ENCODE measurements at places on chromosomes 4 and X. TPM values are rescaled to one million over a fixed set of nuclear protein-coding genes. Genes with fewer than 3 reads are reported as not detected.

SLC49A3 gene
- 21.1 TPM for total RNA-seq

- DNase-seq, result no peak
Observed at GRCh38 chrX:98931216-98931615, 1478.9 kb downstream of the PCDH19 start.

DNA sequence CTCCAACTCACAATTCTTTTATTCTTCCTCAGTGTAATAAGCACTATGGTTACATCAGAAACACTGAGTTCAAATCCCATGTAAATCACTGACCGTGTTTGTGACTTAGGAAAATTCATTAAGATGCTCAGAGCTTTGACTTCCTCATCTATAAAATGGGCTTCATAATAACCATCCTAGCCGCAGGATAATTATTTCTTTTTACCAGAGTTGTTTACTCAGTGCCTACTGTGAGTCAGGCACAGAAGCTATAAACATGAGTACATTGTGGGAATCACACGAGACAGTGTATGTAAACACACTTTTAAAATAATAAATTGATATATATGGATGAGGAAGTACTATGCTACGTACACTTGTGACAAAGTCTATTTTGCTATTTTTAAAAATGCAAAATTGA lies 296.3 kb upstream of the TENM3 start:
- DNase-seq, result no peak

DNA sequence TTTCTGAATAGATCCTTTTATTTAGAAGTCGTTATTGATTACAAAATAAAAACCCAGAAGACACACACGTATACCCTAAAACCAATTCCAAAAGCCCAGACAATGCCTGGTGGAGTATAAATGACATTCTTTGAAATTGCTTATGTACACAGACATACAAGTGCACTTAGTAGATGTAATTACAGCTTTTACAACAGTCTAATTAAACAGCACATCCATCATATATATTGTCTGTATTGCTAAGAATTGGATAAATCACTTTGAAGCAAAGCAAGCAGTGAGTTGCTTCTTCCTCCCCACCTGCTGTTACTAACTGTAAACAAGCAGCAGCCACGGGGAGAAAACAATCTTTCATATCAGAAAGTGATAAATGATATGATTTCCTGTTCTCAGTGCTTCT lies 645.7 kb downstream of the TLL1 start:
- no peak for DNase-seq

GRCh38 chrX:31147175-31147574 lies 75.3 kb upstream of the FTHL17 start:
- no peak for DNase-seq

GRCh38 chrX:40651620-40652223 lies 4.4 kb upstream of the CXorf38 start:
- no peak for DNase-seq

DNA sequence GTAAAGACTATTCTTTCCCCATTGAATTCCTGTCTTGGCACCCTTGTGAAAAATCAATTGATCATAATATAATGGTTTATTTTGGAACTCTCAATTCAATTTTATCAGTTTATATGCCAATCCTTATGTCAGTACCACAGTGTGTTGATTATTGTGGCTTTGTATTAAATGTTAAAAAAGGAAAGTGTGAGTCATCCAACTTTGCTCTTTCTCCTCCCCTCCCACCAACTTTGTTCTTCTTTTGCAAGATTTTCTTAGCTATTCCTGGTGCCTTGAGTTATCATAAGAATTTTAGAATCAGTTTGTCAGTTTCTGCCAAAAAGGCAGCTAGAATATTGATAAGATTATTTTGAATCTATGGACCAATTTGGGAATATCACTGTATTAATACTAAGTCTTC lies 11.2 kb upstream of the RNF175 start:
- no peak for DNase-seq

- no peak for DNase-seq
Observed at GRCh38 chr4:83180431-83180968, 66.0 kb upstream of the PLAC8 start.

GRCh38 chrX:49610718-49611310 lies 12.0 kb downstream of the GAGE1 start:
- DNase-seq, result no peak

ADRA2C gene
- 5.3 TPM for total RNA-seq

HTN1 gene
- total RNA-seq, result not detected

DNA sequence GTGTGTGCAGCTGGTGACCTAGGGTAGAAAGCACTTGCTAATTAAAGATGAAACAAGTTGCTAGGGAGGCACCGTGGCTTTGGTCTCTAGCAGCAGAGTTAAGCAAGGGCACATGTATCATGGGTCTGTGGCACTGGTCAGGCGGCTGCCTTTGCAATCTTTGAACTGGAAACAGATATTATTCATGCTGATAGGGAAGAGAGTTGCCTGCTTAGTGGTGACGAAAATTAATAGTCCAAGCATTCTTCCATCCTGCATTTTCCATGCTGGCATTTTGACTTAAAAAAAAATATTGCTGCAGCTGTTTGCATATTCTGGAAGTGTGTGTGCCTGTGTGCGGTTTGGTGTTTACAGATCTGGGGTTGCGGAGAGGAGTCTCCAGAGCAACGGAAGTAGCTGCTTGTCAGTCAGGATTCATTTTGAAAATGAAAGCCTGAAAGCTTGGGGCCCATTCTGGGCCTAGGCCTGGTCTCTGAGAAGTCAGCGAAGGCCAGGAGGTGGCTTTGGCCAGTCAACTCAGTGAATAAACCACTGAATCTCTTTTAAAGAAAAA lies 2.3 kb upstream of the SOWAHD start:
- no peak for DNase-seq

DMD gene
- 40.9 TPM for total RNA-seq

- DNase-seq, result no peak
Observed at GRCh38 chr4:145814246-145814645, 124.4 kb downstream of the ZNF827 start.

DNA sequence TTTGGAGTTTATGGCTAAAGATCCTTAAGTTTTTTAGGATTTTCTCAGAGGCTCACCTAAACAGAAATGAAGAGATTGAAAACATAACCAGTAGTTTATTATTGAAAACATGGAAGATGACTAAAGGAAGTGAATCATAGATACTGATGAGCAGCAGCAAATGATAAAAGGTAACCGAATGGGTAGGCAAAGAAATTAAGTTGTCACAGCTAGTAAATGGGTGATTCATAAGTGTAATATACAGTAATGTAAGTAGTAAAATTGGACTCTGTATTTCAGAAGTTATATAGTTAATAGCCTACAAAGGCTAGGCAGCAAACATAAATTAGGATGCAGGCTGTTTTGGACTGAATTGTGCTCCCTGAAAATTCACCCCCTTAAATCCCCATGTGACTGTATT lies 59.0 kb upstream of the ADGRA3 start:
- DNase-seq, result no peak

DNA sequence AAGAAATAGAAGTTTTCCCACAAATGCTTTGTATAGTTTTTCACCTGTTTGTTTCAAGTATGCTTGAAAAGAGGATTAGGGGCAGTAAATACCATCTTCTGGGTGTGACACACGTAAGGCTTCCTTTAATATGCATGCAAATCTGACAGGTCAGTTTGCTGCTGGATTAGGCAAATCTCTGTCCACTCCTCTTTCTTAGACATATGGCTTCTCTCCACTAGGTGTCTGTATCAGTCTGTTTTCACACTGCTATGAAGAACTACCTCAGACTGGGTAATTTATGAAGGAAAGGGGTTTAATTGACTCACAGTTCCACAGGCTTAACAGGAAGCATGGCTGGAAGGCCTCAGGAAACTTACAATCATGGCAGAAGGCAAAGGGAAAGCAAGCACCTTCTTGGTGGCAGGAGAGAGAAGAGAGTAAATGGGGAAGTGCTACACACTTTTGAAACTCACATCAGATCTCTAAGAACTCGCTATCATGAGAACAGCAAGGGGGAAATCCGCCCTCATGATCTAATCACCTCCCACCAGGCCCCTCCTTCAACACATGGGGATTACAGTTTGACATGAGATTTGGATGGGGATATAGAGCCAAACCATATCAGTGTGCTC lies 66.9 kb downstream of the TAB3 start:
- no peak for DNase-seq

PPEF1 gene
- total RNA-seq, result 2.3 TPM

- no peak for DNase-seq
Observed at GRCh38 chr4:21888195-21888976, 60.2 kb downstream of the KCNIP4 start.

- DNase-seq, result no peak
Observed at GRCh38 chrX:437661-438390, 51.1 kb upstream of the PPP2R3B start.

DNA sequence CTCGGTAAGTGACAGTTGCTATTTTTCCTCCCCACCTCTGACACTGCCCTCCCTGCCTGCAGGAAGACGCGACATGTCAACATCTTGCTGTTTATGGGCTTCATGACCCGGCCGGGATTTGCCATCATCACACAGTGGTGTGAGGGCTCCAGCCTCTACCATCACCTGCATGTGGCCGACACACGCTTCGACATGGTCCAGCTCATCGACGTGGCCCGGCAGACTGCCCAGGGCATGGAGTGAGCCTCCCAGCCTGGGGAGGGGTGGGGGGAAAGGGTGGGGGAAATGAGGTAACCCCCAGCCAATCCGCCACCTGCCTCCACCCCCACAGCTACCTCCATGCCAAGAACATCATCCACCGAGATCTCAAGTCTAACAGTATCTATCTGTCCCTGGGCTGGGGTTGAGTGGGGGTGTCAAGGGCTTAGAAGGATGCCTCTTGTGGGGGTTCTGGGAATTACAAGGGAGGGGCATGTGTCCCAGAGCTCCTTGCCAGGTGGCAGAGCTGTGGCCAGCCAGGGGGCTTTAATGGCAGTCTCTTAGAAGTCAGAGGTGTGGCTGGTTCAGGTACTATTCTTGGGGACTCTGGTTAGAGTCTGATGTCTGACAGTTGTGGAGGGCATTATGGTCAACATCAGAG lies 7.8 kb downstream of the ARAF start:
- DNase-seq, result no peak

GRCh38 chr4:156954587-156954986 lies 17.0 kb downstream of the PDGFC start:
- DNase-seq, result no peak

GRCh38 chr4:12615822-12616221 lies 868.3 kb downstream of the RAB28 start:
- no peak for DNase-seq

MAGEA9B gene
- not detected for total RNA-seq

- DNase-seq, result no peak
Observed at GRCh38 chrX:6968231-6968630, 179.3 kb upstream of the STS start.

DNA sequence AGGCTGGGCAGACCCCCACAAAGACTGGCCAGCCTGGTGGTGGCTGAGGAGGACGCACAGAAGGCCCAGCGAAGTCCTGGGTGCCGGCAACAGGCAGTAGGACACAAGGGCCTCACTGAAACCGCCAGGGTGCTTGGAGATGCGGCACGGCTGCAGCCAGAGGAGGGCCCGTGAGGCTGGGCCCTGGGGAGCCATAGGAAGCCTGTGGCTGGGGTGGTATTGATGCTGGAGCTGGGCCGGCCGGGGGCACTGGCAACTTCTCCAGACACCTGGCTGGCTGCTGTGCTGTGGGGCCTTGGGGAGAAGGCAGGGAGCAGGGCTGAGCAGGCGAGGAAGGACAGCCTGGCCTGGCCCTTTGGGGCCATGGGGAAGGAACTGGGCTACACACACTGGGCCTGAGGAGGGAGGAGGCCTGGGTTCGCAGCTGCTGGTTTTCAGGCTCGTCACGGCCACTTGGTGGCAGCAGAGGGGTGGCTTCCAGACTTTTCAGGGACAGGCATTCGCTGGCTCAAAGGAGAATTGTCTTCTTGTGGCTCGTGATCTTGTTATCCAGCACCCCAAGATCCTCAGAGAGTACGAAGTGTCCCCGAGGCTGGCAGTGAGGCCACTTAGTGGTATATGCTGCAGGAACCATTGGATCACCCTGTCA lies 37.2 kb downstream of the ATP2B3 start:
- DNase-seq, result no peak

DNA sequence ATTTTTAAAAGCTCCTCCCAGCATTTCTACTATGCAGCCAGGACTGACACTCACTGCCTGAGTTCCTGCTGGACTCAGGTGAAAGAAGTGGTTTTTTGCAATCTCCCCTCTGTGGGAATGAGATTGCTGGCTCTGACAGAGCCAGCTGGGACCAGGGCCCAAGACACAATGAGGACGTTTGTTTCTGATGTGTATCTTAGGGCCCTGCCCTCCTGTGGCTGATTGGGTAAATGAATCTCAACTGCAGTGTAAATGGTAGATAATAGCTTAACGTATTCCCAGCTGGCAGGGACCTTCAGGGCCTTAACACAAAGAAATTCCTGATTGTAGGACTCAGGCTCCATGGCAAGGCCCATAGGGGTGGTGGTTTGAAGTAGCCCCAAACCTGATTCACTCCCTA lies 85.8 kb upstream of the PRPS1 start:
- DNase-seq, result no peak

DNA sequence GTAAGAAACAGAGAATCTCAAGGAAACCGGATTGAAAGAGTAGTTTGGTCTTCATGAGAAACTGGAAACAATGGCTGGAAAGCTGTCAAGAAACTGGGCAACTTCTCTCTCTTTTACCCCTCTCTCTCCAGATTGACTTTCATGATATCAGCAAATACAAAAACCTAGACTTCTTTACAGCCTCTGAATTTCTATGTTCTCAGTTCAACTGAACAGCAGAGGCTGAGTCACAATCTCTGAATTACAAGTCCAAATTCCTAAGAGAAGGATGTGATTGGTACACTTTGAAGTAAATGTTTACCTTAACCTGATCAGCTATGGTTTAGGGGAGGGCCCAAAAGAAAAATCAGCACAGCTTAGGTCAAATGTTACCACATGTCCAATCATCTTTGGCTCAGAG lies 974.9 kb downstream of the RPA4 start:
- DNase-seq, result no peak

- DNase-seq, result no peak
Observed at GRCh38 chrX:119488749-119489148, 20.5 kb downstream of the SLC25A5 start.

DNA sequence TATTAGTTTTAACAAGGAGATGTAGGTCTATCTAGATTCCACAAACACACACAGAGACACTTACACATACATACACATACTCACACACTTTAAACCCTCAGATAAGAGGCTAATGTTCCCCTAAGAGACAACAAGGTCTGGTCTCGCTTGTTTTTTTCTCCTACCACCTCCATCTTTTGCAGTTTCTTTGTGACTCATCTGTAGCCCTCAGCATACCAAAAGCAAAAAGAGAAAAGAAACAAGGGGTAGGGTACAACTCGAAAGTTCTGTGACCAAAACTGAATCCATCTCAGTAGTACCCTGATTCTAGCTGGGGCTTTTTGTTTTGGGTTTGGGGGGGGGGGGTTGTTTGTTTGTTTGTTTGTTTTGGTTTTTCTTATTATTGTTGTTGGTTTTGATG lies 12.2 kb upstream of the EXOSC9 start:
- no peak for DNase-seq

HSFX2 gene
- not detected for total RNA-seq
